Activated CD8-positive, alpha-beta T cell treated with anti-CD3 and anti-CD28 coated beads, Interleukin-2, amount 10 ng/mL, durations not matched to agents 7 days and 5 days (primary cell): ENCODE measurements at places on chromosomes 13 and 19. TPM values are rescaled to one million over a fixed set of nuclear protein-coding genes. Genes with fewer than 3 reads are reported as not detected.

CCL25 gene
- 10.0 TPM for total RNA-seq

GRCh38 chr13:95924389-95924994, 128.7 kb downstream of the UGGT2 start:
- no peak for DNase-seq
- H3K27ac ChIP-seq, result no peak overlapping the region
- H3K4me1 ChIP-seq, result no peaks in the 10 kb centered on the region
- H3K36me3 ChIP-seq, result no peaks in the 10 kb centered on the region

CCDC122 gene
- 1.3 TPM for total RNA-seq

SELENOV gene
- total RNA-seq, result not detected

EFNA2 gene
- total RNA-seq, result not detected

DNA sequence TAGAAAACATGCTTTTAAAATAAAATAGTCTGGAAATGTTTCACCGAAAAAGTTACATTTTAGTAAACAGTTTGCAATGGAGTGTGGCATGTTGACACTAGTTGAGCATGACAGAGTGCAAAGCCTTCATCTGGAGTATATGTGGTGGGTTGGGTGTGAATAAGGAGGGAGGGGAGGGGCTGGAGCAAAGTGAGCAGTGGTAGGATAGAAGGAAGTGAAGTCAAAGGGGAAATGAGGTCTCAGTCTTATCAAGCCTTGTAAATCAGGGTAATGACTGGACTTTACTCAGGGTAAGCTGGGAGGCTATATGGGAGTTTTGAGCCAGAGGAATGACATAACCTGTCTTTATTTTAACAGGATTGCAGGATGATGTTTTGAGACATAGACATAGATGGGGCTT, 222.8 kb downstream of the PCDH20 start:
- DNase-seq, result no peak
- H3K27ac ChIP-seq, result no peak overlapping the region

CAPS gene
- 11.4 TPM for total RNA-seq
